ENCODE measurements at places on chromosomes 3 and 15.

GRCh38 chr3:15199493-15200105, 6.4 kb upstream of the CAPN7 start:
- ATAC-seq: no peak

DNA sequence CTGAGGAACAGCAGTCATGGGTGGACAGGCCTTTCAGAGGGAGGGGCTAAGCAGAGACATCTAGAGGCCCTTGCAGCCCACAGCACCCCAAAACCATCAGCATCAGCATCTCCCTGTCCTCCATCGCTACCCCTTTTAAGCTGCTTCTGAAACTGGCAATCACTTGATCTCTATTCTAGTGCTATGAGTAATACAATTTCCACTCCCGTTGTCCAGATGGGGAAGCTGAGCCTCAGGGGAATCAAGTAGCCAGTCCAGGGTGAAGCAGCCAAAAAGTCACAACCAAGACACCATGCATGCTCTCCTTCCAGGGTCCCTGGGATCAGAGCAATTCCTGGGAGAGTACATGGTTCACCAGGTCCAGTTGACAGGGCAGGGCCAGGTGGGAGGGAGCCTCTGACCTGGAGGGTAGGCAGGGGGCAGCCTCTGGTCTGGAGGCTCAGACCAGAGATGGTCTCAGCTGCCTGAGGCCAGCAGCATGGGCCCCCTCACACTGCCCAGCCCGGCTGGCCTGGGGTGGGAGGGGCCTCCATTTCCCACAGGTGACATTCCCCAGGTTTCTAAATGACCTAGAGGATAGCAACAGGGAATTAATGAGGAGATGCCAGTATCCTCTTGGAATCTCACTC, 30.0 kb downstream of the KLHL25 start:
- ATAC-seq: peak; percentile 62

GRCh38 chr3:197010556-197011351, 18.9 kb downstream of the MELTF start:
- peak; percentile 14 for ATAC-seq

GRCh38 chr3:187720337-187720670, 17.9 kb upstream of the RTP2 start:
- ATAC-seq: no peak

DNA sequence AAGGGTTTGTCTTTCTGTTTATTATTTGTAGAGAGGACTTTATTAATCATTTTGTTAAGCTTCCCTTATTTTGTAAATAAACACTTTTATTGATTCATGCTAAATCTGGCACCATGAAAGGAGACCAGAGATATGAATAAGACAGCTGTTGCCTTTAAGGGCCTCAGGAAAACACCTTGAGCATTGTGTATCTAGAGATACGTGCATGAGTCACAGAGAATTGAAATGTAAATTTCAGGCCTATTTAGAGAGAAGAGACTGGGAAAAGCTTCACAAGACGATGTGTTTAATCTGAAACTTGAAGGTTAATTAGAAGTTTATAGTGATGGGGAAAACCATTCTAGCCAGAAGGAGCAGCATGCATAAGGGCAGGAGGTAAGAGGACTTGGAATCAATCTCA, 28.6 kb upstream of the UTS2B start:
- no peak for ATAC-seq

DNA sequence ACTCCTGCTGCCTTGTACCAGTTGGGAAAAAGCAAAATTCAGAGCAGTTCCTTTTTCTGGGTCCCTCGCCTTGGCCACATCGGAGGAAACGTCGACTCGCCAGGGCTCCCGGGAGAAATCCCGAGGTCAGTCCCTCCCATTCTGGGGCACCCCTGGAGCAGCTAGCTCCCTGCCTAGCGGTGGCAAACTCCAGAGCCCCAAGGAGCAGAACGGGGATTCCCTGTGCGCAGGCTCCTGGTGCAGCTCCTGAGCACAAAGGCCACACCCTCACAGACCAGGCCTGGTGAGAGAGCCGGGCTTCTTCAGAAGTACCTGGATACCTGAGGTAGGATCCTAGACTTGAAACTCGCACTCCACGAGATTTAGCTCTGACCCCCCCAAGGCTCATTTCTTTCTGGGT, 2.6 kb downstream of the LRRC3B start:
- no peak for ATAC-seq

DNA sequence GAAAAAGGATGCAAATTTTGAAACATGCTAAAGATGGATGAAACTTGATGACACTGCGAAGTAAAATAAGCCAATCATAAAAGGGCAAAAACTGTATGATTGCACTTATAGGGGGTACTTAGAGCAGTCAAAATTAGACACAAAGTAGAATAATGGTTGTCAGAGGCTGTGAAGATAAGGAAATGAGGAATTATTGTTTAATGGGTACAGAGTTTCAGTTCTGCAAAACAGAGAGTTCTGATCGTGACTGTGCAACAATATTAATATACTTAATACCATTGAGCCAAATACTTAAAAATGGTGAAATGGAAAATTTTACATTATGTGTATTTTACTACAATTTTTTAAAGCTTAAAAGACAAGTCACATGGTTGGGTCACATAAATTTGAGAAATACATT, 35.1 kb downstream of the UBE3A start:
- ATAC-seq: no peak

- no peak for ATAC-seq
These were observed 37.3 kb upstream of the CACNA1D start for GRCh38 chr3:53457068-53457467.

DNA sequence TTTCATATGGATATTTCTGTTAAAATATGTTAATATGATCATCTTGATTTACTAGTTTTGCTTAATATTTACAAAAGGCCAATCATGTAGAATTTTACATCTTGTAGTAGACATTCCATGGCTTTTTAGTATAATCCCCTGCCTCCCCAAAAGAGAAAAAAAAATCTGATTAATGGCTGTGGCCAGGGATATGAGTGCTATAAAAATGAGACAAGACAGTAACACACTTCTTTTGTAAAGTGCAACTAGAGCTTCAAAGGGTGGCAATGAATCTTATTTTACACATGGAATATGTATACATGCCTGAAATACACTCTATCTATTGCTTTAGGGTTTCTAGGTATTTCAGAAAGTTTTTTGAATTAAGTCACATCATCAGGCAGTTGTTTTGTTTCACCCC, 112.2 kb upstream of the NANOGP8 start:
- no peak for ATAC-seq

DNA sequence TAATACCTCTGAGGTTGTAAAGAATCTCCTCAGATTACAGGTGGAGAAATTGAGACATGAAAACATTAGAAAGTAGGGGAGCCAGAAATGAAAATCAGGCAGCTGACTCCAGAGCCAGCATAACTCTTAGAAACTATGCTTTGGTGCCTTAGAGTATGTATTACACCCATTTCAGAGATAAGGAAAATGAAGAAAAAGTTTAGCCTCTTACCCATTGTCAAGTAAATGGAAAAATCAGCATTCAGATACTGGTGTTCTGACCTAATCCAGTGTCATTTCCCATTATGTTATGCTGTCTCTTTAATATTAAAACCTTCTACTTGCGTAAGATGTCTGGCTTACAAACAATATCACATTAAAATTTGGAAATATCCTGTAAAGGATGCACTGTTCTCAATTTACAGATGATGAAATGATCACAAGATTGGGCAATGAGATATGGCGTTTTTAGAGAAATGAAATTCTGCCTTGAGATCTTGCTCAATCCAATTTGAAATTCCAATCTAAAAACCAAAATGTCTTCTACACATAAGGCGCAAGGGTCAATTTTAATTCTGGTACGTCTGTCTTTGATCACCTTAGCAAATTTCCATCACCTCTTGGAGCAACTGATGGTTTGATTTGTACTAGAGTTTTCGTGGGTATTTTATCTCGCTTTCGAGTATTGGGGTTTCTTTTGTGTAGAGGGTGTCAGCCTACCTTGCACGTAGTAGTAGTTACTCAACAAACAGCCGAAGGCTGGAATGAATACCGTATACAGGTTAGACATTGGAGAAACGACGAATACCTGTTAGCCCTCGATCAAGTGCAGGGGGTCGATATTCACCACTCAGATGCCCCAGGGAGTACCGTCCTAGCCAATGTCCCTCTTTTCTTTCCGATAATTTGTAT, 902 bp upstream of the ZCWPW2 start:
- ATAC-seq: no peak

DNA sequence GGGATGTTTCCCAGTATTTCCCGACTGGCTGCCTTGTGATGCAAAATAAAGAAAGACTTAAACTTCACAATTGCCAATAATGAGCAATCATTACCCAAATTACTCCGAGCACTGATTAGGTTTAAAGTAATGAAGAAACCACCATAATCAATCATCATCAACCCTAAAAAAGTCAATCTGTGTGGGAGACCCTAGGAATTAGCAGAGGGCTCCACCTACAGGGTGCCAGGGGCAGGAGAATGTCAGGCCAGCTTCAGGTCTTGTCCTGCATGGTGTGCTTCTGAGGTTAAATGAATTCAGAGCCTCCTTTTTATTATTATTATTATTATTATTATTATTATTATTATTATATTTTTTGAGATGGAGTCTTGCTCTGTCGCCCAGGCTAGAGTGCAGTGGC, 478.0 kb upstream of the ARRDC4 start:
- ATAC-seq: no peak

DNA sequence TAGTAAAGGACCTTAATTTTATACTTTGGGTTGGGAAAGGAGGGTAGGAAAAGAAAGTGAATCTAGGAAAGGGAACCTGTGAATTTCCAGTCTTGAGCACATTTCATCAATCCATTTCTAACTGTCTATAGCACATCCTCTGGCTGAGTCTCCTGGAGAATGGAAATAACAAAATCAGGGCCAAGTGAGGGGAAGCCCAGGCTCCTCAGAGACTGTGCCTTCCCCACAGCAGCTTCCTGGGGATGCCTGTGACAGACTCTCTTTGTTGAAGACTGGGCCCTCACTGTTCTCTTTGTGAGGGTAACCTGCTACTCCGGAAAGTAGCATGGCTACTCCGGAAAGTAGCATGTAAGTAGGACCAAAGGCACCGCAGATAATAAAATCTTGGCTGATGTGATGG, 22.6 kb upstream of the CSPG5 start:
- no peak for ATAC-seq

GRCh38 chr15:81723701-81724100, 322.1 kb downstream of the MEX3B start:
- no peak for ATAC-seq

- no peak for ATAC-seq
These were observed 62.4 kb downstream of the RAB7A start for GRCh38 chr3:128788268-128788869.

- ATAC-seq: no peak
These were observed 28.5 kb upstream of the APOD start for GRCh38 chr3:195612075-195612800.

- ATAC-seq: no peak
These were observed 9.0 kb downstream of the RRP9 start for GRCh38 chr3:51932471-51933370.

DNA sequence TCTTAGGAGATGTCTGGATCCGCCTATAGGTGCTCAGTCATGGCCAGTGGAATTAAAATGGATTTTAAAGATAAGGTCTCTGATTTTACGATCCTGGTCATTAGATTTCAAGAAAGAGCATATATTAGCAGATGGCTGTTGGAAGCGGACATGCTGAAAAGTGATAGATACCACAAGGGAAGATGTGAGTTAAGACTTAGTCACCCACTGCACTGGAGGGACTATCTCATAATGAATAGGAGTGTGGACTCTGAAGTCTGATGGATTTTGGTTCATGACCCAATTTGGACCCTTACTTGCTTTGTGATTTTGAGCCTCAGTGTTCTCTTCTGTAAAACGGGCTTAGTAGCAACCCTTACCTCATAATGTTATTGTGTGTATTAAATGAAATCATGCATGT, 214.7 kb downstream of the CHST2 start:
- ATAC-seq: no peak

DNA sequence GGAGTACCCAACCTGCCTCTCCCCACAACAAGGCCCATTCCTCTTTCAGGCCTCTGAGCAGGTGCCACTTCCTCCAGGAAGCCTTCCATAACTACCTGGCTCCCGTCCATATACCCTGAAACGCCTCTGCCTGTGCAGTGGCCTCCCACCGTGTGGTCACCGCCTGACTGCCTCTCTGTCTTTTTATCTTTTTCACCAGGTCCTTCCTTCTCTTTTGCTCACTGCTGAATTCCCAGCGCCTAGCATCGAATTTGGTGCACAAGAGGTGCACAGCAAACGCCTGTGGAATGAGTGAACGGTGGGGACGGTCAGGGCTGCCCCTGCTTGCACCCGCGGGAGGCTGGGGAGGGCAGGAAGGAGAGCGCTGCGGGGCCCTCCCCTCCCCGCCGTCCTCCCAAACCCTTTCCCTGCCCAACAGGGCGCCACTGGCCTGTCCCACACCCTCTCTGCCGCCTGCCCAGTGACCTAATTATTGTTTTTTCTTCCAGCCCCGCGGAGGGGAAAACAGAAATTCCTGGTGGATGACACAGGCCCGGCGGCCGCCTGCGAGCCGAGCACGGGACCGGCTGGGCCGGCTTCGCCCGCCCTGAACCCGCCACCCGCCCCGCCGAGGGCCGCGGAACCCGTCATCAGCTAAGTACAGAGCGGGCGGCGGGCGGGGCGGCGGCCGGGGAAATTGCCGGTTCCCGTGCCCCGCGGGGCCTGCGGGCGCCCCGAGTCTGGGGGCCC, 140.1 kb downstream of the SMAD6 start:
- peak; percentile 84 for ATAC-seq

DNA sequence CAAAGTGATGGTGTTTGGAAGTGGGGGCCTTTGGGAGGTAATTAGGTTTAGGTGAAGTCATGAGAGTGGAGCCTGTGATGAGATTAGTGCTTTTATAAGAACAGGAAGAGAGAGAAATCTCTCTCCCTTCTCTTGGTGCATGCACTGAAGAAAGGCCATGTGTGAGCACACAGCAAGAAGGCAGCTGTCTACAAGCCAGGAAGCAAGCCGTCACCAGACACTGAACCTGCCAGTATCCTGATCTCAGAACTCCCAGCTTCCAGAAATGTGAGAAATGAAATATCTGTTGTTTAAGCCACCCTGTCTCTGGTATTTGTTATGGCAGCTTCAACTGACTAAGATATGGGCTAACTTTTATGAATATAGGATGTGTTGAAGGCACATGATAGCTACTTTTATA, 72.6 kb downstream of the REC114 start:
- ATAC-seq: no peak

- no peak for ATAC-seq
These were observed 19.2 kb downstream of the RBP2 start for GRCh38 chr3:139457066-139457465.

- no peak for ATAC-seq
These were observed 16.2 kb upstream of the ZFYVE19 start for GRCh38 chr15:40790718-40791117.

- no peak for ATAC-seq
These were observed 467.1 kb downstream of the RBMS3 start for GRCh38 chr3:29747991-29748390.

DNA sequence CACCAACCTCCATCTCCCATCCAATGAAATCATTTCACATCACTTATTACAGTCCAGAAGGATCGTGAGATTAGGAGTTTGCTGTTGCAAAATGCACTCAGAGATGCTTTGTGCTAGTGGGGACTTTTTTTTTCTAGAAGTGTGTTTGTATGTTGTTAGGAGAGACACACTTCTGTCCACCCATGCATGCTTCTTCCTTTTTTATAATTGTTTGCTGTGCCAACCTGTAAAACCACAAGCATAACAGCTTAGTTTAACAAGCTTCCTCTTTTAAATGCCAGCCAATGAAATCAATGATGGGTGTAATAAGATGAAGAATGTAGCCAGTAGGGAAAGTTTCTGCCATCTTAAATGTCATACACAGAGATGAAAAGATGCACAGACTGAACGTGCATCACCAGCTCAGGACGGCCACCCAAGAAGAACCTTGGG, 305.6 kb upstream of the STT3B start:
- ATAC-seq: no peak

- no peak for ATAC-seq
These were observed 222.9 kb downstream of the WDR72 start for GRCh38 chr15:53536479-53537120.

GRCh38 chr15:63028442-63029110, 14.0 kb upstream of the TPM1 start:
- ATAC-seq: no peak
